Effector memory CD8-positive, alpha-beta T cell (primary cell): ENCODE measurements at places on chromosomes 3 and 15.

DNA sequence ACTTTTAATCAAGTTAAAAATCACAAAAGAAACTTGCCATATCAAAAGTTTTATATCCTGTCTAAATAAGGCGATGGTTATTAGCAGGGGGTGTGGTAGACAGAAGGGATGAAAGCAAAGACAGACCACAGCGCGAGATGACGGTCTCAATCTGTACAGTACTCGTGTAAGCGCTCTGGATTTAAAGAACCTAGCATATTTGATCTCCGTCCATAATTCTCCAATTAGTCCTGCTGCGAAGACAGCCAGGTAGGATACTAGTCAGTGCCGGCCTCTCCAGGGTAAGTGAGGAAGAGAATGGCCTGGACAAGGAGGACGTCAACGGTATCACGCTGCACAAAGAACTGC is 701 bp downstream of the SGO1 start:
- H3K27ac ChIP-seq = no peak overlapping the region
- no peaks in the 10 kb centered on the region for H3K27me3 ChIP-seq
- no peak overlapping the region for H3K4me3 ChIP-seq
- H3K4me1 ChIP-seq = no peaks in the 10 kb centered on the region
- no peak for DNase-seq

DNA sequence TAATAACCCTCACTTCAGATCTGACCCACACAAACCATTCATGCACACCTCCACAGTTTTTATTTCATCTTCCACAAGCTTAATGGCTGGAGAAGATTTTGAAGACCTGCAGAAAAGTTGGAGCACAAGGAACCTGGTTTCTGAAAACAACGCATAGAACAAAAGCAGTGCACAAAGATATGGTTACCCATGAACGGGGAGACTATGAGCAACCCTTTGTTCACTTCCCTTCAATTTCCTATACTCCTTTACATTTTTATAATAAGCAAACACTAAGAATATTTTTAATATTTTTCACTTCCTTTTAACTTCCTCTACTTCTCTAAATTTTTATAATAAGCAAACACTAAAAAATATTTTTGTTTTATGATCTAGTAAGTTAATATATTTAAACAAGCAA is 103.5 kb upstream of the UBE2E2 start:
- DNase-seq = no peak
- no peaks in the 10 kb centered on the region for H3K36me3 ChIP-seq
- H3K4me1 ChIP-seq = no peaks in the 10 kb centered on the region
- no peaks in the 10 kb centered on the region for H3K27me3 ChIP-seq
- H3K27ac ChIP-seq = no peak overlapping the region

GRCh38 chr3:60339304-60339703 is 911.9 kb downstream of the FHIT start:
- H3K27ac ChIP-seq = no peak overlapping the region
- H3K4me1 ChIP-seq = no peaks in the 10 kb centered on the region
- H3K36me3 ChIP-seq = no peaks in the 10 kb centered on the region

GRCh38 chr3:134253475-134254226 is 3.0 kb upstream of the RYK start:
- H3K27me3 ChIP-seq = no peaks in the 10 kb centered on the region
- H3K4me1 ChIP-seq = peaks cover 22% of the 10 kb centered on the region
- H3K4me3 ChIP-seq = no peak overlapping the region
- peaks cover 8% of the 10 kb centered on the region for H3K36me3 ChIP-seq
- no peak overlapping the region for H3K27ac ChIP-seq
- no peak for DNase-seq

DNA sequence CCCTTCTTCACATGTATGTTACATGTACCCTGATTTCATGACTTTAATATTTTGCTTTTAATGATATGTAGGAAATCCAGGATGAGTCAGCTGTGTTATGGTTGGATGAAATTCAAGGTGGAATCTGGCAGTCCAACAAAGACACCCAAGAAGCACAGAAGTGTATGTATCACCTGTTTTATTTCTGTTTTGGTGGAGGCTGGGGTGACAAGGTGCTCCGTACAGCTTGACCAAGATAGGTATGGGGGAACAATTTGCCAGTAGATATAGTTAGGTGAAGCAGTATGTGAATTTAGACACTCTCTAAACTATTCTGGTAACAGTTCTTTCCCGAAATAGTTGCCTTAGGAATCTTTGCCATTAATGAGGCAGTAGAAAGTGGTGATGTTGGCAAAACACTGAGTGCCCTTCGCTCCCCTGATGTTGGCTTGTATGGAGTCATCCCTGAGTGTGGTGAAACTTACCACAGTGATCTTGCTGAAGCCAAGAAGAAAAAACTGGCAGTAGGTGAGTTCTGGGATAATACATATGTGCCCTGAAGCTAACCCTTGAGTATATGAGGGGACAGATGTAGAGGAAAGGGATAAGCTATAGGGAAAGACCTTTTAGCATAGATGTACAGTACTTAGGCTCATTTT is 63.7 kb upstream of the CRTC3 start:
- no peaks in the 10 kb centered on the region for H3K27me3 ChIP-seq
- H3K4me1 ChIP-seq = peaks cover 8% of the 10 kb centered on the region
- H3K4me3 ChIP-seq = no peak overlapping the region
- no peak for DNase-seq

DNA sequence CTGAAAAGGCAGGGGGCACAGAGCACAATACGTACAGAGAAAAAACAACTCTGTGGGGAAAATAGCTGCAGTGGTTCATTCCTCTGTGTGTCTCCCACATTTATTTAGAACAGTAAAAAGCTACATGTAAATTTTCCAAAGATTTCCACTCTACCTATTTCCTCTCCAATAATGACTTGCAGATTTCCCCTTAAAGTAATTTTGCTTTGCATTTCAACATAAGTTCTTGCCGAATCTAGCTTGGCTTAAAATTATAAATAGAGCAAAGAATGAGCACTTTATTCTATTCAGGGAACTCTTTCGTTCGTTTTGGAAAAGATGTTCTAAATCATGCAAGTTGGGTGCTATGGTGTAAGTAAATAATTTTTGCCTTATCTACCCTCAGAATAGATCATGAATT is 58.2 kb upstream of the NR2E3 start:
- H3K36me3 ChIP-seq = peaks cover 2% of the 10 kb centered on the region
- H3K27me3 ChIP-seq = peaks cover 26% of the 10 kb centered on the region
- H3K4me3 ChIP-seq = no peak overlapping the region

DNA sequence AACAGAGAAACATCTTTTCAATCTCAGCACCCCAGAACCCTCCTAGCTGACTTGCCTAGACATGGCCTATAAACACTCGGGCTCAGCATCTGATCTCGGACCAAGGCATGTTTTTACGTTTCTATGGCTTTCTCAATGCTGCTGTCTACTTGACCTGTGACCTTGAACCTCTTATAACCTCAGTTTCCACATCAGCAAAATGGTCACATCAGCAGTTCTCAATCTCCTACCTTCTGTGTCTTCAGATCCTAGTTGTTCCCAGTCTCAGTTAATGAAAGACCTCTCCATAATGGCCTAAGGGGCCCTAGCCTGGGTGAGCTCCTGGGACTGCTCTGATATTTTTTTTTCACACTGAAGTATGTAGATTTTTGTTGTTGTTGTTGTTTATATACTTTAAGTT is 39.6 kb downstream of the SSUH2 start:
- no peak overlapping the region for H3K4me3 ChIP-seq
- H3K27ac ChIP-seq = no peak overlapping the region
- H3K36me3 ChIP-seq = no peaks in the 10 kb centered on the region
- peaks cover 6% of the 10 kb centered on the region for H3K27me3 ChIP-seq

GRCh38 chr3:13133471-13133981 is 60.3 kb upstream of the IQSEC1 start:
- H3K27me3 ChIP-seq = peaks cover 43% of the 10 kb centered on the region
- DNase-seq = no peak
- H3K36me3 ChIP-seq = peaks cover 5% of the 10 kb centered on the region

- DNase-seq = no peak
- H3K27ac ChIP-seq = no peak overlapping the region
- no peaks in the 10 kb centered on the region for H3K36me3 ChIP-seq
- no peaks in the 10 kb centered on the region for H3K27me3 ChIP-seq
- no peak overlapping the region for H3K4me3 ChIP-seq
Measured at GRCh38 chr3:160945336-160945735, 159.8 kb downstream of the B3GALNT1 start.

- no peak overlapping the region for H3K27ac ChIP-seq
- no peaks in the 10 kb centered on the region for H3K4me1 ChIP-seq
- H3K27me3 ChIP-seq = peaks cover 61% of the 10 kb centered on the region
- H3K36me3 ChIP-seq = no peaks in the 10 kb centered on the region
- no peak for DNase-seq
Measured at GRCh38 chr3:194866236-194866635, 180.6 kb downstream of the FAM43A start.
